Gastrocnemius medialis (tissue), 4 donors: ENCODE measurements at places on chromosomes 3 and 15. TPM values are rescaled to one million over a fixed set of nuclear protein-coding genes. Genes with fewer than 3 reads are reported as not detected.

Gene OCA2
- total RNA-seq, result 0.63 TPM

Gene LRTM1
- not detected for total RNA-seq

DNA sequence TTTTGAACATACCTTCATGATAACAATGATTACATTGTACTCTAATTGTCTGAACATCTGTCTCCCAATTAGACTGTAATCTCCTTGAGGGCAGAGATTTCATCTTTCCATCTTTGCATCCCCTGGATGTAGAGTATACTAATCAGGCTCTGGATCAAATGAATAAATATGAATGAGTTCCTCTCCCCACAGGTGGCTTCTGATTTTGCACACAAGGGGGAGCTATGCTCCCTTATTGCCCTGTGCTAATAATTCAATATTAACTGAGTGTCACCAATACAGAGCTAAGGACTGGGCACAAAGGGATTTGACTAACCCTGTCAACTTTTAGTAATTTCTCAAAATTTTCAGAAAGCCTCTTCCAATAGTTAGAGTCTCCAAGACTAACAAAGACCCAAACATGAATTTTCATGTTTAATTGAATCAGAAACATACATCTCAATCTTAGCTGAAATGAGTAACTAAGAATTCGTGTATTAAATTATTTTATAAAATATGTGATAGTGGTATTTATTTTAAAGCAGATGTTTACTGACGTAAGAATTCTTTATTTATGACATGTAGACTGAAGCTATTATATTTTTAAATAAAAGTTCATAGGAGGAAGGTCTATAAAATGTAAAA lies 3.0 kb downstream of the DUOXA1 start:
- H3K4me1 ChIP-seq, result no peaks in the 10 kb centered on the region
- no peaks in the 10 kb centered on the region for H3K36me3 ChIP-seq
- no peak overlapping the region for H3K4me3 ChIP-seq
- no peak for DNase-seq

- H3K27ac ChIP-seq, result no peak overlapping the region
- DNase-seq, result no peak
- no peaks in the 10 kb centered on the region for H3K36me3 ChIP-seq
- no peaks in the 10 kb centered on the region for H3K4me1 ChIP-seq
- H3K4me3 ChIP-seq, result no peak overlapping the region
Observed at GRCh38 chr15:93118904-93119303, 29.9 kb upstream of the RGMA start.

- no peak overlapping the region for H3K27ac ChIP-seq
- DNase-seq, result no peak
- no peaks in the 10 kb centered on the region for H3K27me3 ChIP-seq
- H3K4me1 ChIP-seq, result no peaks in the 10 kb centered on the region
- H3K4me3 ChIP-seq, result no peak overlapping the region
- H3K36me3 ChIP-seq, result no peaks in the 10 kb centered on the region
Observed at GRCh38 chr15:31934821-31935220, 95.5 kb upstream of the CHRNA7 start.

- H3K4me3 ChIP-seq, result no peak overlapping the region
- DNase-seq, result no peak
- peaks cover 6% of the 10 kb centered on the region for H3K4me1 ChIP-seq
- H3K27ac ChIP-seq, result peak overlapping the region; percentile 12
Observed at GRCh38 chr3:149151843-149152242, 22.4 kb downstream of the HPS3 start.
